ENCODE measurements at places on chromosomes 6 and 20.

DNA sequence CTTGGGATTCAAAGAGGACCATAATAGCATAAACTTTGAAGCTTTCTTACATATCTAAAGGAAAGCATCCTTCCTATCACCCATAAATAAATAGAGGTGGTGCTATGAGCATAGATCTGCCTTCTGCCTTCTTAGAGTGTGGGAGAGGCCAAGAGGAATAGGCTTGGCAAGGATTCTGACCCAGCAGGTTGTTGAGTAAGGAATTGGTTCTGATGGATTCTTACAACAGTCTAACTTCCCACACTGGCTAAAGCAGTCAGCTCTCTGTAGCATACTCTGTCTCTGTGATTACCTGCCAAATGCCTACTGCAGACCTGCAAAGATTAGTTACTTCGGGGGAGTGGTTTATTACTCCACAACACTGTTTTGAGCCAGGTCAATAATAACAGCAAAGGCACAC, 198.0 kb upstream of the RAB32 start:
- no peak for DNase-seq

DNA sequence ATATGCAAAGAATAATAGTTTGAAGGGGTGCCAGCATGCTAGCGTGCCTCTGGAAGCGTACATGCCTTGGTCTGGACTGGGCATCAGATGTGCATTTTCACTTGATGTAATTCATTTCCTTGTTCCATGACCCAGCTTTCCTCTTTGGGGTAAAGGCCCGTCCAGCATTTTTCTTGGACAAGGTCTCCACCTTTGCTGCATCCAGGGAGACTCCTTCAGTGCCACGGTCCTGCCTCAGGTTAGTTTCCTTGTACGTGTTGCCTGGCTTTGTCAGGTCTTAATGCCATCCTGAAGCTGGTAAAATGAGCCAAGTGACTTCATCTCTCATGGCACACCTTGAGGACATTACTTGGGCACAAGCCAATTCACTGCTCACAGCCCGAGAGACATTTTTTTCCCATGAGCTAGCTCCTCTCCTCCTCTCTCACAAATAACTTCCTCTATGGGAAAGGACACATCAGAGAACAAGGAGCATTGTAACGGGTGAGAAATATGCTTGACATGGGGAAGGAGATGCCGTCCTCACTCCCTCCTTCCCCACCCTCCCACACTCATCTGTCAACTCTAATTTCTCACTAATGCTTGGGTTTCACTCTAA, 23.9 kb downstream of the EDN1 start:
- peak; percentile 80 for DNase-seq

- peak; percentile 7 for DNase-seq
Measured at GRCh38 chr20:38935285-38935684, 9.1 kb downstream of the FAM83D start.

DNA sequence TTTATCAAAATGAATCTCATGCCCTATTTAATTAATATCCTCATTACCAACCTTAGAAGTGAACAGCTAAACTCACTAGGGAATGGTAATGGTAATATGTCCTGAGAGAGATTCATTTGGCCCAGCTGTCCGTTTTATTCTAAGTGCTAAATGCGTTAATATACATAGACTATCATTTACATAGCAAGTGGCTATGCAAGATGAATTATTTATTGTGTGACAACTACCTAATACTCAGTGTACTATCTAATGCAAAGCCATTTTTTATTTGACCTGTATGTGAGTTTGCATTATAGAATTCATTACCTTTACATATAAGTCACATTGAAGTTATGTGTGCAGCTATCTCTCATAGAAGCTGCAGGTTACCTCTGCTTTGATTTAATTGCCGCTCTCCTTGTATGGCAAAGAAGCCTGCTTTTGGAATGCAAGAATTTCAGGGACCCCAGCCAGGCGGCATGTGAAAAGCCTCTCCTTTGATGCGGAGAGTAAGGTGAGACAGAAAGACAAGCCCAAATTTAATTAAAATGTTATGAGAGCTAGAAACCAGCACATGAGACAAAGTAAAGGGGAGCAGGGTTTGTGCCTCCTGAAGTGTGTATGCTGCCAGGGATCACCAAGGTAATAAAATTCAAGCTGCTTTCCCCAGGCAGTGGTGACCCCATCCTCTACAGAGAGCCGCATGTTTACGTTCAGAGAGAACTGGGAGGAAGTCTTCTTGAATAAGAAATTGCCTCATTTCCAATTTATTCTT, 693.0 kb upstream of the MAP3K7 start:
- no peak for DNase-seq

GRCh38 chr6:56593801-56594318, 48.8 kb downstream of the DST start:
- no peak for DNase-seq

DNA sequence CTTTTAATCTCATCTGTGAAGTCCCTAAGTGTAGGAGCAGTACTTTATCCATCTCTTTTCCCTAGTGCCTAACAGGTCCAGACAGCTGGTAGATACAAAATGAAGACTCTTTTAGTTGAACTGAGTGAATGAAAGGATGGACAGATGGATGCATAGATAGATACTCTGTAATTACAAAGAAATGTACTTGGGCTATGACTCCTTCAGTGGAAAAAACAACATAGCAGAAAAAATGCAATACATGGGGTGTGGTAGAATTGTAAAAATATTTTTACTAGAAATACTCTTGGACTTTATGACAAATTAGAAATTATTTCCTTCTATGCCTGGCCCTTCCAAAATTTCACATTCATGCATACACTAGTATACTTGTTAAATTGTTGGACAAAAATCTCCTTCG, 29.3 kb downstream of the KCNQ5 start:
- DNase-seq, result peak; percentile 78

- DNase-seq, result peak; percentile 38
Measured at GRCh38 chr6:157632821-157633220, 190.2 kb upstream of the SNX9 start.

DNA sequence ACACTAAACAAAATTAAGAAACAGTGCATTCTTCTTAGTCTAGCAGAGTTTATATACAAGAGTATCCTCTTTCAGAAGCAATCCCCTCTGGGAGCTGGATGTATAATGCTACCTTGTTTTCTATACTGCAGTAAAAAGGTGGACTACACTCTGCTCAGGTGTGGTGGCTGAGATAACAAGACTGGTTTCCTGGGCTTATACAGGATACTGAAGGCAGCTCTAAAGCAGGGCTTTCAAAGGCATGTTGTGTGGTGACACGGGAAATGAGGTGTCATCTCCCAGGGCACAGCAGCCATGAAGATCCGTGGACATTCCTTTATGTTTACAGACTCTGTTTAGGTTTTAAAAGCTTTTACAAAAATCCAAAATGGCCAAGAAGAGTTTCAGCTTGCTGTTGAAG, 136.7 kb downstream of the MAP3K4 start:
- DNase-seq, result no peak

GRCh38 chr6:36428911-36429310, 13.7 kb downstream of the PXT1 start:
- no peak for DNase-seq

GRCh38 chr6:109372130-109372529, 10.1 kb downstream of the CD164 start:
- no peak for DNase-seq

Data from fibroblast of skin of scalp (primary cell).